NCI-H2029 treated with DMSO at 0.1 percent for 48 hours (cell line): ENCODE measurements at places on chromosomes 2 and 18.

DNA sequence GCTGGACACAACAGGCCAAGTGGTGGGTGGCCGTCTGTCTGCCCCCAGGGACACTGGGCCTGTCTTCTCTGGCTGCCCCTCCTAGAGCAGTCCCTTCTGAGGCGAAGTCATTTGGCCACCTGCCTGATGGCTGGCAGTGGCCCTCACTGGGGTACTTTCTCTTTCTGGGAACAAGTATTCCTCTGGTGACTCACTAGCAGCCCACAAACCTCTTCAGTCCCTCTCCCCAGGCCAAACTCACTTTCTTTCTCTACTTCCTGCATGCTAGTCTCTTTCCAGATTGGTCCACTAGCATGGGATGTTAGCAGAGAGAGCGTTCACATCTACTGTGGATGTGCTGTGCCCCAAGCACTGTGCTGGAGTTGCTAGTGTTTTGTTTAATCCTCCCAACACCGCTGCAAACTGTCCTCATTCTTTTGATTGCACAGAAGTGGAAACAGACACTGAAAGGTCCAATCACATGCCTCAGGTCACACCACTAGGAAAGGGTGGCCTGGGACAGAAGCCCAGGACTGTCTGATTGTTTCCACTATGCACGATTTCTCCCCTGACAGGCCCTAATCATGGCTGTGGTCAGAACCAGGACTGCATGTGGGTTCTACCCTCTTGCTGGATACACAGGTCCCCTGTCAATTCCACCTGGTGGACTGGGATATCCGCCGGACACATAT, 5.2 kb downstream of the DYSF start:
- no peak for DNase-seq

DNA sequence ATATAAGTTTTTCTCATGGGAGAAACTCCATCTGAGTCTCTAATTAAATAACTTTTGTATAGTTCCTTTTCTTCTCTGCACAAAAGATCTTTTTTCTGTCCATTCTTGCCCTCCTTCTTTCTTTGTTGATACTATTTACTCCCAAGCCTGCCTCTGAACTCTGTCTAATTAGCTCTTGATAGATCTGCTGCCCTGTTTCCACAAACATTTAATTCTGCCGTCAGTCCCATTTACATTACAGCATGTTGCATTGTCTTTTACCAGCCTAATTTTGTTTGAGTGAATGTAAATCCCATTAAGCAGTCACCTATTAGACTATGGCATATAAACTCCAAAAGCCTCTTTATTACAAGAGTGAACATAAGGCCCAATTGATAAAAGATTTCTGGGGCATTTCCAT, 254.4 kb downstream of the ERBB4 start:
- no peak for DNase-seq

DNA sequence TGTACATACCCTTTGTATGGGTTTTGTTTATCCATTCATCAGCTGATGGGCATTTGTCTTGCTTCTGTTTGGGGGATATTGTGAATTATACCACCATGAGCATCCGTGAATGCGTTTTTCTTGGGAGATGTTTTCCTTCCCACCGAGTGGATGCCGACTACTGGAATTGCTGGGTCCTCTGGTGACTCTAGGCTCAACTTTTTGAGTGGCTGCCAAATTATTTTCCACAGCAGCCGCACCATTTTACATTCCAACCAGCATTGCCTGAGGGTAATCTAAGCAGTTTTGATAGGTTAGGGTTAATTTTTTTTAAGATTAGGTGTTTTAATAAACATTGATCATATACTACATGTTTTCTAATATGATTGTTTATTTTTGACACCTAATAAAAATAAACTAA, 220.1 kb downstream of the SNTG2 start:
- DNase-seq: no peak

- DNase-seq: no peak
These were observed 107.1 kb upstream of the ST3GAL5 start for GRCh38 chr2:85995648-85996529.

DNA sequence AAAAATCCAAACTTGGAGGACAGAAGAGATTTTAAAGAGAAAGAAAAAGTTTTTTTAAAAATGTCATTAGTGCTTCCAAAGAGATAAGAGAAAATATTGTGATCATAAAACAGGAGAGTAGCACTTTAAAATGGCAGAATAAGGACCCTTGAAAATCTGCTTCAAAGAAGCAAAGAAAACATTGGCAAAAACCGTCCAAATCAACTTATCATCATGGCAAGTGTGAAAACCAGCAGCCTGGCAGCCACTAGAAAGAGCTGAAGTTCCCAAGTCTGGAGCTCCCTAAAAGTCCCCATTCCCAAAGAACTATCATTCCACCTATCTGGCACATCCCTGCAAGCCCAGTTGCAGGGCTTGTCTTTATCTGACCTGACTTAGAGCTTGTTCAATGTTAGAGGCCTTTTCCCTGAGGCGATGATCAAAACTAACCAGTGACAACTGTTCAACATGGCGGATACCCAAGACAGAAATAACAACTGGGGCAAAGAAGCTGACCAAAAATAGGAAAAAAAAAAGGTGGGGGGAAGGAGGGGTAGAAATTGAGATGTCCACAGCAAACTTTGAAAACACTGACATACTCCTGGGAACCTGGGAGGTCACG, 24.6 kb upstream of the RNU4ATAC start:
- no peak for DNase-seq

- peak; percentile 45 for DNase-seq
These were observed 48.8 kb downstream of the TMEM163 start for GRCh38 chr2:134669731-134670669.
